ENCODE measurements at places on chromosomes 3 and 15.

- no peak for DNase-seq
Measured at GRCh38 chr3:136937851-136938250, 19.9 kb upstream of the IL20RB start.

- peak; percentile 41 for DNase-seq
Measured at GRCh38 chr3:191246630-191247029, 47.6 kb downstream of the OSTN start.

DNA sequence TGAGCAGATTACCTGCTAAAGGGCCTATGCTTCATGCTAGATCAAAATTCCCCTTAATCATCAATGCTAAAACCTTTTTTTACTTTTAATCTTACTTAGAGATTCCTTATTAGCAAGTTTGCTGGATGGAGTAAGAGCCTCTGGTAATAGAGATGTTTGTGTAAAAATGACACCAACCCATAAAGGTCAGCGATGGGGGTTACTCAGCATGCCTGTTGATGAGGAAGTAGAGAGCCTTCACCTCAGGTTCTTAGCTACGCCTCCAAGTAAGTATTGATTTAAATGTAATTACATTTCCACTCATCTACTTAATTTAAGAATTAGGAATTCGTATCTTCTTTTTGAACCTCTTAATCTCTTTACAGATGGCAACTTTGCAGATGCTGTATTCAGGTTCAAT is 38.8 kb downstream of the DNAJC13 start:
- DNase-seq, result no peak

- DNase-seq, result no peak
Measured at GRCh38 chr3:2976212-2976611, 134.0 kb downstream of the IL5RA start.
